GM23248 (cell line): ENCODE measurements at places on chromosomes 1 and 21. TPM values are rescaled to one million over a fixed set of nuclear protein-coding genes. Genes with fewer than 3 reads are reported as not detected.

DNA sequence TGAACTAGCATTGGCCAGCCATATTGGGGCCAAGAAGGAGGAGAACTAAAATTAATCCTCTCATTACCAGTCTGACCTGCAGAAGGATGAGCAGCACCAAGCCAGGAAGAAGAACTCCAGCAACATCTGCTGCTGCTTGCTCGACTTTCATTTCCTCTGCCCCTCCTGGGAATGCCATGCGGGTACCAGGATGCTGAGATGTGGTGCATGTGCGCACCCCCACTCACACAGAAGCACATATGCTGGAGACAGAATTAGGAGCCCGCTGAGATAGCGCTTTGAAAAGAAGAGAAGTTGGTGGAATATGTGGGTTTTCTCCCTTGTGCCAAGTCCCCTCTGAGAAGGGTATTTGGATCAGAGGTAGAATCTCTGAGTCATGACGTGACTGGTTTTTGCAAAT is 70.4 kb downstream of the PLXNA2 start:
- H3K4me3 ChIP-seq = no peak overlapping the region
- H3K36me3 ChIP-seq = no peaks in the 10 kb centered on the region
- no peaks in the 10 kb centered on the region for H3K27me3 ChIP-seq
- no peak overlapping the region for H3K27ac ChIP-seq

DNA sequence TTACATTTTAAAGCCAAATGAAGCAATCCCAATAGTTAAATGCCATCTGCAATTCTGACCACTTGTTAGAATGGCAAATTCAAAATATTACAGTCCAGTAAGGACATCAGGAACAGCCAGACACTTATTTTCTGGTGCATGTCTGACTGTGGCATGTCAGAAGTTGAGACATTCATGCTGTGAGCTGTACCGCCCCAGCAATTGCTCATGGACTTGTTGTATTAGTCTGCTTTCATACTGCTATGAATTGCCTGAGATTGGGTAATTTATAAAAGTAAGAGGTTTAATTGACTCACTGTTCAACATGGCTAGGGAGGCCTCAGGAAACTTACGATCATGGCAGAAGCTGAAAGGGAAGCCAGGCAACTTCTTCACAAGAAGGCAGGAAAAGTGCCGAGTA is 19.1 kb downstream of the DDAH1 start:
- peak overlapping the region; percentile 85 for H3K27ac ChIP-seq
- DNase-seq = peak; percentile 94
- H3K4me3 ChIP-seq = no peak overlapping the region
- peaks cover 64% of the 10 kb centered on the region for H3K4me1 ChIP-seq
- H3K36me3 ChIP-seq = peaks cover 17% of the 10 kb centered on the region; the same call in 1 of the 2 replicates

DNA sequence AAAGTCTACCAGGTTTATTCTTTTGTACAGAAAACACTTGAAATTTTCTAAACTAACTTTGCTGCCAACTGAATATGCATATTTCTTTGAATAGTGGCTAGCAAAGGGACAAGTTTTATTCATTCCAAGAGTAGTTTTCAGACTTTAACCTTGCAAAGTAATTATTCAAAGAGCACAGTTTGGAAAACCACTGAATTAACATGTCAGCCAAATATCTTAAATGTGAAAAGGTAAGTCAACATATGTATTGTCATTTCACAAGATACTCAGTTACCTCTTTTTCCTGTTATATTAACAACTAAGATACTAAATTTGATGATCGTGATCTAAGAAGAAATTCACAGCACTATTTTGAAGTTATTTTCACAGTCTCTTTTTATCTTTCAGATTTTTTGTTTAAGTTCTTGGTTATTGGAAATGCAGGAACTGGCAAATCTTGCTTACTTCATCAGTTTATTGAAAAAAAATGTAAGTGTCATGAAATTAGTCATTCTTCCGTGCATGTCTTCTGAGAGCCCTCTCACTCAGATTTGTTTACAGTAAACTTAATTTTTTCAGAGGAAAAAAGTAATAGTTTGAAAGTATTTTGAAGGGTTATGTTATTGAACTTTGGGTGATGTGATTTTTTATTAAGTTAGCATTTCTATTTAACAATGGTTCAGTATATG is 15.3 kb downstream of the RAB4A start:
- DNase-seq = peak; percentile 41
- no peak overlapping the region for H3K4me3 ChIP-seq
- H3K27me3 ChIP-seq = no peaks in the 10 kb centered on the region
- peaks cover 10% of the 10 kb centered on the region; the same call in 1 of the 2 replicates for H3K36me3 ChIP-seq

The PEAR1 gene
- 1.0 and 2.2 TPM in 2 replicates for total RNA-seq

DNA sequence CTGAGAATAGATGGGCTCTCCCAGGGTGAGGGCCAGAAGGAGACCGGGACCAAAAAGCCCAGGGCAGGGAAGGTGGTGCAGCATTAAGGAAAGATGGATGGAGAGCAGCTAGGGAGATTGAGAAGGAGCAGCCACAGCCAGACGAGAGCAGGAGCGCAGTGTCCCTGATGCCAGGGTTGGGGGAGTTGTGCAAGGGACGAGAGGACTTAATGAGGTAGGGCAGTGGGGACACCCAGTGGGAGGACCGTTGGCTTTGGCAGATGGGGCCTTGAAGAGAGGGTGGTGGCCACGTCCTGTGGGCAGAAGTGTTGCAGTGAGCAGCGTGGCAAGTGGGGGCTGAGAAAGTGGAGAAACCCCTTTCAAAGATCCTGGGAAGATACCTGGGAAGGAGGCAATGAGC is 38.0 kb upstream of the KDM4A start:
- no peak overlapping the region for H3K4me3 ChIP-seq
- H3K4me1 ChIP-seq = no peaks in the 10 kb centered on the region
- H3K27me3 ChIP-seq = no peaks in the 10 kb centered on the region
- no peak overlapping the region for H3K27ac ChIP-seq
- DNase-seq = no peak

DNA sequence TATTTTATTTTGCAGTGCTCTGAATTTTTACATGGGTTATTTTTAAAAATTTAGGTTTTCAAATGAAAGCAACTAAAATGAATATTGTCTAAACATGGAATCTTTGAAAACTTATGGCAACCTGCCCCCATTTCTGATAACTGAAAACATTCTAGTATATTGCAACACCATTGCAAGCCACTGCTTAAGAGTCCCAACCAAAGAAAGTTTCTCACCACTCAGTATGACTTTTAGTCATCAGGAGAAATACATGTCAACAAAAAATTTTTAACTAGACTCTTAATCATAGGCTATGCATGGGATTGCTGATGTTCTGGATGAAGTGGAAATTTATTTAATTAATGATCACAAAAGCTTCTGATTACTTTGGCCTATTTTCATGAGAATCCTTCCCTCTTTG is 112.1 kb downstream of the TNFSF18 start:
- DNase-seq = peak; percentile 70
- H3K27me3 ChIP-seq = no peaks in the 10 kb centered on the region
- no peaks in the 10 kb centered on the region for H3K36me3 ChIP-seq
- no peak overlapping the region for H3K4me3 ChIP-seq
- H3K27ac ChIP-seq = no peak overlapping the region
- H3K4me1 ChIP-seq = peaks cover 34% of the 10 kb centered on the region
